ENCODE measurements at places on chromosomes 11 and 22.

GRCh38 chr11:95143106-95143681, 53.5 kb downstream of the ENDOD1 start:
- DNase-seq, result no peak

- DNase-seq, result no peak
These were observed 8.4 kb downstream of the CBX6 start for GRCh38 chr22:38863531-38864131.

DNA sequence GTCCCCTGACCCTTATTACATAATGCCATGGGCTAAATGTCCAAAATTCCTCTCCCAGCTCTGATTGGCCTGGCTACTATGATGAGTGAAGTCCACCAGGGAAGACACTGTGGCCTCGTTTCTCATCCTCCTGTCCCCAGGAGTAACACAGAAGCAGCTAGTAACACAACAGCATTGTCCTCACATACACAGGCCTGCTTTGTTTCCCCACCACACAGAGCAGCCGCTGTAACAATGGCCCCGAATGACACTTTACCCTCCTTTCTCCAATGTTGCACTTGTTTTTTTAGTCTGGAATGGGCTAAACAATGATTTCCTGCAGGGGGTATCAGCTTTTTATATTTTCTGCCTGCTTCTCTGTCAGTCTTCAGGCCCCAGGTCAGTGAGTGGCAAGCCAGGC, at the start of gene PRR5L:
PRR5L (plus strand) TSS at position 363 of the 400 bp plus-strand sequence. CDS start 104,834 bp downstream, outside the sequence.
- no peak for DNase-seq

DNA sequence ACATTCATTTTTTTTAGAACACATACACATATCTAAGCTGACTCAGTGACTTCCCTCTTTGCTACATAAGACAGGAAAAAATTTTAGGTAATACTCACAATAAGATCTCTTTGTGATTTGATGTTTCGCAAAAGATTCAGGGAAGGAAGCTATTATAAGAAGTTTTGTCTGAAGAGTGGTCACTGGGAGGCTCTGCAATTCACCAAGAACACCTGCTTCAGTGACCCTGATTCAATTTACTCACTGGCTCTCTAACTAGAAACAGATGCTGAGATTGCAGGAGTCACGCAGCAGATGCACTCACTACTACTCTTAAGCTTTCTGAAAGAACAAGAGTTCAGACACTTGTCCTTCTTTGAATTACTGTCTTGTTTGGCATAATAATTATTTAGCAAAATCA, 193.6 kb upstream of the DDI1 start:
- no peak for DNase-seq

- no peak for DNase-seq
These were observed 21.5 kb downstream of the MYH9 start for GRCh38 chr22:36366291-36366708.

DNA sequence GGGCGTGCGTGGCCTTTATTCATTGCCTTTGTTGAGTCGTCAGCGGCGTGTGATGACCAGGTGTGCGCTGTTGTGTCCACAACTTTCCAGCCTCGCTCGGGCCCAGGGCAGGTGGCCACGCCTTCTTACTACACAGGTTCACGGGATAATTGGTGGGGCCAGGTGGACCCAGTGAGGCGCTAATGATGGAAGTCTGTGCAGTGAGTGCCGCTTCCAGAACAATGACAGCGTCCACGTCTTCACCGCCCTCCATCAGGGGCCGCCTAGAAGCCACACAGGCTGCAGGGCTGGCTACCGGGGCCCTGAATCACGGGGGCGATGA, 1197.3 kb downstream of the BRD1 start:
- DNase-seq, result no peak

GRCh38 chr22:30121960-30122359, 41.7 kb downstream of the HORMAD2 start:
- DNase-seq, result peak; percentile 79

DNA sequence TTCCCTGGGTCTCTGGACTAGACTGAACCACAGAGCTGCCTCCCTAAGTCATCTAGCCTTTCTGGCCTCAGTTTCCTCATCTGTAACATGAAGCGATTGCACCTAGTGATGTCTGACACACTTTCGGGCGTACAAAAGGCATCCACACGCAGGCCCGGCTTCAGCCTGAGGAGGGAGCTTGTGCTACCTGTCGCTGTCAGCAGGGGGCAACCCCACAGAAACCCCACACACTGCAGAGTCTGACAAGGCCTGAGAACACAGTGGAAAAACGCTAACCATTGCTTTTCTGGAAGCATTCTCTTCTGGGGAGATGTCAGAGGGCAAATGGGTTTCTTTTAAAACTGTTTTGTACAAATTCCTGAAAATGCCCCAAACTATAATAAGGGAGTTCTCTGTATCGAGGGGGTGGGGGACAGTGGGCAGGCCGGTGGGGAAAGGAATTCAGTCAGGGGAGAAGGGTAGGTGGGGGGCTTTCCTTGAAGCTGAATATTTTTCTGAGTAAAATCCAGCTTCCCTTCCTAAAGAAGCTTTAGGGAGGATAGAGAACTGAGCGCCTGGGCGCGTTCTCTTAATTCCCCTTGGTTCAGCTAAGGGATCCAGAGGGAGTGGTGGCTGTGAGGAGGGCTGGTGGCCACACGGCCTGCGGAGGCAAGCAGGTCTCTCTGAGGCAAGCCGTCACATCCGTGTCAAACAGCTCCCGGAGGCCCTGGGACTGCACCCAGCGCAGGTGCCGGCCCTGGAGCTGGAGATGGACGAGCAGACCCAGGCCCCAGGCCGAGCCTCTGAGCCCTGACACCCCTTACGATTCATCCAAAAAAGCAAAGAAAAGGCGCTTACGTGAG, 533 bp downstream of the ELF5 start:
- peak; percentile 53 for DNase-seq

GRCh38 chr11:27184458-27185312, 144.1 kb downstream of the BBOX1 start:
- DNase-seq, result no peak

DNA sequence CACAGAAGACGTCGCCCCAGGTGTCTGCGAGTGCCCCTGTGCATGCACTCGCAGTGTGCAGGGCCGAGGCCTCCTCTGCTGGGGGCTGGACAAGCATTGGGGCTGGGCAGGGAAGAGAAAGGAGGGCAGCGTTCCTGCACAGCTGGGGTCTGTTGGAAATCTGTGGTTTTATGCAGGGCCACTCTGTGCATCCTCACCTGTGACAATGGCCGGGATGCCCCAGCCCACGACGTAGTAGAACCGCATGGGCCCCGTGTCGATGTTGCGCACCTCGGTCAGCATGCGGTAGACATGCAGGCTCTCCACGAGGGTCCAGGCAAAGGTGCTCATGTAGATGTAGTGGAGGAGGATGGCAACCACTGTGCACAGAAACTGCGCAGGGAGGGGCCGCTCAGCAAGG, 37.2 kb downstream of the TRMU start:
- no peak for DNase-seq

GRCh38 chr22:43955883-43956782, 891 bp downstream of the SAMM50 start:
- peak; percentile 13 for DNase-seq

DNA sequence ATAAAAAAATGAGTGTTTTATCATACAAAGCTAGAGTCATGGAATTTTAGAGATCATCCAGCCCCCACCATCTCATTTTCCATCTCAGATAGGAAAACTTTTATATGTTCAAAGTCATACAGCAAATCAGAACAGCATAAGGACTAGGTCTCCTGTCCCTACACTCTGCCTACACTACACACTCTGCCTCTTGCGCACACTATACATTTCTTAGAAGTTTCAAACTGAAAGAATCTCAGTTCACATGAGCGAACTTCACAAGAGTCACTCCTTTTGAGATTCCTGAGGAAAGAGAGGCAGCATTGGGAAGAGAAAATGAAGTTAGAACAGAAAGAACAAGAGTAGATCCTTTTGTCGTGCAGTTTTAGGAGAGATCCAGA, 36.5 kb downstream of the ART5 start:
- DNase-seq, result no peak

GRCh38 chr11:22430141-22430541, 92.0 kb downstream of the SLC17A6 start:
- DNase-seq, result no peak

- DNase-seq, result no peak
These were observed 23.9 kb downstream of the OR10A6 start for GRCh38 chr11:7907121-7907520.

DNA sequence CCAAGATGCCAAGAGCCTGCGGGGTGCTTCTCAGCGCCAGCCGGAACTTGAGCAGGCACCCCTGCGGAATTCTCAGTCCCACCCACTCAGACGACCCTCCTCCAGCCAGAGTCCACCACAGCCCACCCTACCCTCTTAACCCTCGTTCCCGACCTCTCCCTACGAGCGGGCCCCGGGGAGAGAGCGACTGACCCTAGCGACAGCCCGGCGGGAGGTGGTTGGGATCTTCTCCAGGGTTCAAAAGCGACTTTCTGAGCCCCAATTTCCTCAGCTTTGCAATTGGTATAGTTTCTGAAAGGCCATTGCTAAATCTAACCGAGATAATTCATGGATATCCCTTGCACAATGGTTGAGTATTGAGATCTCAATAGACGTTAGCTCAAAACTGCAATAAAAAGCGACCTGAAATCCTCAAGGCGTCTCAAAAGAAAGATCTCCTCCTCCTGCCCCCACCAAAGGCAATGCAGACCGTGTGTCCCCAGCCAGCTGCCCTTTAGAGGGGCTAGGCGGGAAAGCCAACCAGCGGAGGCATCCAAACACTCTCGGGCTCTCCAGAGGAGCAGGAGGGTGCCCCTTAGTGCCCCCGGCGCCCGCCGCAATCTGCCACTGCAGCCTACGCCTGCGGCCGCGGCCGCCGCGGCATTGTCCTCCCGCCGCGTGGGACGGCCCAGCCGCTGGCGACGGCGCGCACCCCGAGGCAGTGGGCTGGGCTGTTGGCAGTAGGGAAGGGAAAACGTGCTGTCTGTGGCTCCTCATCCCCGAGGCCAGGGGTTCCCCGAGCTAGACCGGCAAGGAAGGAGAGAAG, 1.5 kb upstream of the SLC6A5 start:
- no peak for DNase-seq

DNA sequence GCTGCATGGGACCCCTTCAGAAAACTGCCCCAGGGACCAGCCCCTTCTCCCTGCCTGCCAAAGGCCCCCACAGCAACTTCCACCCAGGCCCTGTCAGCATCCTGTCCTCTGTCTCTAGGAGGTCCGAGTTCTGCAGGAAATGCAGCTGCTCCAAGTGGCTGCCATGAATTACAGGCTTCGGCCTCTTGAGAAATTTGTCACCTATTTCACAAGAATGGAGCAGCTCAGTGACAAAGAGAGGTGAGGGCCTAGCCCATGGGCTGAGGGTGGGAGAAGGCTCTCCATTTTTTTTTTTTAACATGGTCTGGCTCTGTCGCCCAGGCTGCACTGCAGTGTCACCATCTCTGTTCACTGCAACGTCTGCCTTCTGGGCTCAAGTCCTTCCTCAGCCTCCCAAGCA, 7.3 kb downstream of the RGL4 start:
- DNase-seq, result no peak

DNA sequence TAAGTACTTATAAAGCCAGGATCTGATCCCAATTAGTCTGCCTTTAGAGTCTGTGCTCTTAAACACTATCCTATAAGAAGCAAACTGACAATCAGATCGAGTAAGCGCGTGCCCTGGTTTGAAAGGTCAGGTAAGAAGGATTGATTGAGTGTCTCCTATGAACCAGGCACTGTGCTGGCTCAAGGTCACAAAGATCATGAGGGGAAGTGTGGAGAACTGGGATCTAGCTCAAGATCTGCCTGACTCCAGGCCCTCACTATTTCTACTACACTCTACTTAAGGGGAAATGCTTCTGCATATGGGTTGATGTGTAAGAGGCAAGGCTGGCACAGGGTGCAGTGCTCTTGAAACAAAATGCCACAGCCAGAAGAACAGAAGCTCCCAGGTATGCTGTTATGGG, 77.0 kb downstream of the ME3 start:
- no peak for DNase-seq

GRCh38 chr11:44274404-44274803, 35.5 kb downstream of the ALX4 start:
- no peak for DNase-seq

- no peak for DNase-seq
These were observed 61.3 kb downstream of the IGLL5 start for GRCh38 chr22:22948651-22949571.

DNA sequence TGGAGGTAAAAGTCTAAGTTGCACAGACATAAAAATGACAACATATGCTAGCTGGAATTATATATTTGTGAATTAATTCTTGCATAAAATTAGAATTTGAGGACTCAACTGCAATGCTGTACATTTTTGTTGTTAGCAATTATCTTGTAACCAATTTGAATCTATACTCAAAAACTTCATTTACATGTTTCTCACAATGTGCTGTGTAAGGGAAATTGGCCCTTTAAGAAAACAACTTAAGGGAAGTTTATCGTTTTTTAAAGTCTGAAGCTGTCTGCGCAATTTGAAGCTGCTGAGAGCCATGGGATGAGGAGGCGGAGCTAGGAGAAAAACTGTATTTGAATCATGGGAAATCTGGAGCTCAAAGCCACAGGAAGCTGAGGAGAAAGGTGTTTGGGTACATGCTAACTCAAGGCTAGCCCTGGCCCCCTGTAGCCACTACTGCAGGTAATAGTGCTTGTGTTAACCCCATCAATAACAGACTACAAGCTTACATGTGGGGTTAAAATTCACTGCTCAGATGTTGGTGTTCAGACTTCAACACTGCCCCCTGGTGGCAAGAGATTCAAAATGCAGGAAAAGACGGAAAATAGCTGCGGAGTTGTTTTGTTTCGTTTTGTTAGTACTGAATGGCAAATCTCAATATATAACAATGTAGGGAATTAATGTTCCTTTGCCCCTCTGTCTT, 126.1 kb downstream of the BRD1 start:
- no peak for DNase-seq

- DNase-seq, result no peak
These were observed 178.2 kb downstream of the GRIK4 start for GRCh38 chr11:120689596-120690275.

- no peak for DNase-seq
These were observed 62.5 kb downstream of the USP35 start for GRCh38 chr11:78251083-78251775.

DNA sequence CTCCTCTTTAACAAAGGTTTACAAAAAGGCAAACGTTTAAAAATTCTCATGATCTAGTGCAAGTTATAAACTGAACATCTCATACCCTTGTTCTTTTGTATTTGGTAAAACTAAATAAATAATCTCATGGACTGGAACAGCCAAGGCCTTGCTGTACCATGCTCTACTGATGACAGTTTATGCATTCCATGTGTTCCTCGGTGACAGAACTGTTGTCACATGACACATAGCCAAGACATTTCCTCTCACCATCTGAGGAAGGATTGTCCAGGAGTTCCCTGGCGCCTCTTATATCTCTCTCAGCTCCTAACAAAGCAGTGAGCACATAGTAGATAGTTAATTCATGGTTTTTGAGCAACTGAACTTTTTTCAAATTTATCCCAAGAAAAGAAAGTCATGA, 12.6 kb downstream of the CCDC83 start:
- DNase-seq, result no peak

- no peak for DNase-seq
These were observed 21.7 kb upstream of the PRDM10 start for GRCh38 chr11:130024361-130024760.

GRCh38 chr11:119320776-119321524, 4.0 kb upstream of the MCAM start:
- DNase-seq, result peak; percentile 64
